Activated effector memory CD4-positive, alpha-beta T cell treated with Interleukin-2 at 50 U/mL for 16 hours (primary cell): ENCODE measurements at places on chromosomes 12 and 14.

DNA sequence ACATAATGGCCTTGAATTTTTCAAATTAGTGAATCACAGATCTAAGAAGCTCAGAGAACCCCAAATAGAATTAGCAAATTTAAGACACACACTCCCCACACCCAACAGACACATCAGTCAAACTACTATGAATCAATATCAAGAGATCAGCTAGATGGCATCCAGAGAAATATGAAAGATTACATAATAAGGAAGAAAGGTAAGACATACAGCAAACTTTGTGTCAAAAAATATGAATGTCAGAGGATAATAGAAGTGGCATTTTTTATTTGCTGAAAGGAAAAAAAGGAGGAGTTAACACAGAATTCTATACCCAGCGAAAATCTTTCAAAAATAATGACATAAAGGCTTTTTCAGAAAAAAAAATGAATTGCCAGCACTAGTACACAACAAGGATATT is 110.5 kb upstream of the COCH start:
- DNase-seq, result no peak

DNA sequence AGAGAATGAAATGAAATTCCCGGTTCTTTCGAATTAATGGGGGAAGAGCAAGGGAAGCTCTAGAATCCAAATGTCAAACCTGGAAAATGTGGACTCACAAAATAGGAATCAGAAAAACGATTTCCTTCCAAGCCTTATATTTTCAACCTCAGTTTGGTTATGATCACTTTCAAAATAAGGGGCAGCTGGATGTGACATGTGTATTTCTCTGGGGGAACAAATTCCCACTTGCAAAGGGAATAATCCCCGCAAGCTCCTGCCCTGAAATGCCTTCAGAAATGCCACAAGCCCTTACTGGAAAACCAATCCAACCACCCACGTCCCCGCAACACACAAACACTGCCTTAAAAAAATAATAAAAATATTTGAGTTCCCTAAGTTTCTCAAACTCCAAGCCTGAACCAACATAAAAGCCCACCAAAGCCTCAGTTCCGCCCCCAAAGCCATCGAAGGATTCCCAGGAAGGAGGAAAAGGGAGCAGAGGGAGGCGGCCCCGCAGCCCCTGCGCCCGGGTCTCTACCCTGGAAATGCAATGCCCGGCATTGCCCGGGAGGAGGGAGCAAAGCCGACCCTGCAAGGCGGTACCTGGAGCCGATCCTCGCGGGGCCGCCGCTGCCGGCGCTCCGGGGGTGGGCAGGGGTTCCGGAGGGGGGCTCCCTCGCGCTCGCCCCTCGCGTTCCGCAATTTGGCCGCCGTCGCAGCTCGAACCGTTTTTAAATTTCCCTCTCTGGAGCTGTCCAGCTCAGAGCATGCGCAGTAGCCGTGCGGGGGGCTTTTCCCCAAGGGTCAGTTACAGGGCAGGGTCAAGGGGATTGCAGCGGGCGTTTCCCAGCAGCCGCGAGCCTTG is at the start of gene FOXN4:
TSS of gene FOXN4 (minus strand) at position 751 of the 847 bp plus-strand sequence. CDS start 963 bp downstream, outside the sequence.
- DNase-seq, result no peak

DNA sequence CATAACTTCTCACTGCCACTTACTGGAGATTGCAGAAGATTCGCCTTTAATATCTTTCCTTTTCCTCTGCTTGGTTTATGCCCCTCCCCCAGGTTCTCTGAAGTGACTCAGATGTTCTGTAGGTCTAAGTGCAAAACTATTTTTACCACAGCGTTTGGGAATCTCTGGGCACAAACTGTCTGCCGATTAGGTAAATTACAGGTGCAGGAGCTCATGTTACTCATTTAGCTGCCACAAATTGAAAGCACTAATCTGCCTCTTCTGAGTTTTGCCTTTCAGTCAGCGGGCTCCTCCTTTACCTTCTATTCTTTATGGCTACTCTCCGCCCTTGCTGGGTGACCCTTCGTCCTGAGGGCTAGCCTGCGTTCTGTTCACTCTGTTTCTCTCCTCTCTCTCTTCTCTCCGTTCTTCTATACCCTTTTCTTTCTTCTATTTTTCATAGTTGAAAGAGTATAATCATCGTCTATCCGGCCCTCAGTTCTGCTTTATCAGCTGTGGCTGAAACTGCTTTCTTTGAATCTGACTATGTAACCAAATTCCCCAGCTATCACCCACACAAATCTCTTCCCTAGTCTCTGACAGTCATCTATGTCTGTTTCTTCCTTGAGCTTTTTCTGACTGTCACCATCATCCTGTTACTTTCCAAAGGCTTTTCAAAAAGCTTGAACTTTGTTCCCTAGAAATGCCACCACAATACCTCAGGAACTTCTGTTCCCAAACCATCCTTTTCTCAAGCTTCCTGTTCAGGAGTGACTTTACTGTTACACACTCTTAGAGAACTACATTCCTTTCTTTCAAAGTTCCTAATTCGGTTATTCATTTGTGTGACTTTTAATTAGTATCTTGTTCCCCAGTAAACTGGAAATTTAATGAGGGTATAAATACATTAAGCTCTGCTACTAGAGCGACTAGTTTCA is 4.3 kb upstream of the MYF6 start:
- no peak for DNase-seq

DNA sequence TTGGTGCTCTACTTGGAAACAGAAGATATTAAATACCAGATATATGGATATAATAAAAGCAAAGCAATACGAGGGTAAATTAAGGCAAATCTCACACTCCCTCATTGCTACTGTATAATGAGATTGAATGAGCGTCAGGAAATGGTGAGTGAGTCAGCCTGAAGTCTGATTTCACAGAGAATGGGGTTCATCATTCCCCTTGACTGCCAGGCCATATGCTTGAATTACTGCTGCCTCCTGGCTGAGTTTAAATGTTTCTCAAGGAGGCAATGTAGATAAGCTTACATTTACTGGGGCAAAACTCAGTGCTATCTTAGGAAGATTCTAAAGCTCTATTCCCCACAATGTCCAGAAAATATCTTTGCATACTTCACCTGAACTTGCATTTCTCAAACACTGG is 380.2 kb downstream of the TMEM132D start:
- no peak for DNase-seq

- DNase-seq, result no peak
Measured at GRCh38 chr14:96586921-96587822, 85.0 kb downstream of the PAPOLA start.

GRCh38 chr12:130487636-130488357 is 150.1 kb downstream of the PIWIL1 start:
- DNase-seq, result no peak

DNA sequence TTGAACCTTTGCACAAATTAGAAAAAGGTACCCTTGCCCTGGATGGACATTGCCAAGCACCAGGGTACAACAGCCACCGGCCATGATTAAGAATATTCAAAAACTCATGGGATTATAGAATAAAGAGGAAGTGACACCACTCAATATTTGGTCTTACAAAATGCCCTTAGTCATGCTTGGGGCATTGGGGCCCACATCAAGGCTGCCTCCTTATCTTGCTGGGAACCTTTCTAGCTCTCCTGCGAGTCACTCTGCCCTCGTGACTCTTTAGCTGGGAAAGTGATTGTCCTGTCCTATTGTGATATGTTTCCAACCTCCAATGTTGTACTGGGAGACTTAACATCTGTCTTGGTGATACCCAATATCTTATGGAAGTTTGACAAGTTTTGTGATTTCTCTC is 57.8 kb downstream of the GTF2A1 start:
- DNase-seq, result no peak

DNA sequence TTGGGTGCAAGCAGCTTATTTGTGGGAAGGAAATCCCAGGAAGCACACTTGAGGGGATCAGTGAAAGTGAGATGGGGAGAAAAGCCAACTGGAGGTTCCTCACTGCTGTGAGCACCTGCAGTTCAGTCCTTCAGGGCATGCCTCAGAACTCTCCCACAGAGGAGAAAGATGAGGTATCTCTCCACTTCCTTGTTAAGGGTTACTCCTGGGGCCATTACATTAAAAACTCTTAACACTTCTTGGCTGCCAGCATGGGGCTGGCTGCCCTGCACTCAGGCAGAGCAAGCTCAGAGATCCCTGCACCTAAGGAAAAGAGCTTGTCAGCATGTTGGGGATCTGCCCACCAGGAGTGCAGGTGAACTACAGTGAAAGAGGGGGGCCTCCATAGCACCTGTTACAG is 28.8 kb downstream of the FERMT2 start:
- no peak for DNase-seq

- DNase-seq, result no peak
Measured at GRCh38 chr12:70068743-70069142, 174.5 kb upstream of the CNOT2 start.

DNA sequence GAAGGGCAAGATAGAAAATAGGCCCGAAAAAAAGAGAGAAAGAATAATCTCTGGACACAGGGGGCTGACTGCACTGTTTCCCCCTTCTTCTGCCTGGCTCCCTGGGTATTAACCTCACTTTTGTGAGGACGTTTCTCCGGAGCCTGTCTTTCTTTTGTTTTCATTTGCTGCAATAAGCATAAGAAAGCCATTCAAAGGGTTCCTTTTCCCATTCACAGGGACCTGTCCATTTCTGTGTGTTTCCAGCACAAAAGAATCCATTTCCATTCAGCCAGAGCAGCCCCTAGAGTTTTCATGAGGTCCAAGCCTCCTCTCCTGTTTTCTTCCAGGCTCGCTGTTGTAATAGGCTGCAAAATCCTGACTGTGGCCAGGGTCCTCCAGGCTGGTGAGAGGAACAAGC is 16.8 kb downstream of the PLXNC1 start:
- no peak for DNase-seq

DNA sequence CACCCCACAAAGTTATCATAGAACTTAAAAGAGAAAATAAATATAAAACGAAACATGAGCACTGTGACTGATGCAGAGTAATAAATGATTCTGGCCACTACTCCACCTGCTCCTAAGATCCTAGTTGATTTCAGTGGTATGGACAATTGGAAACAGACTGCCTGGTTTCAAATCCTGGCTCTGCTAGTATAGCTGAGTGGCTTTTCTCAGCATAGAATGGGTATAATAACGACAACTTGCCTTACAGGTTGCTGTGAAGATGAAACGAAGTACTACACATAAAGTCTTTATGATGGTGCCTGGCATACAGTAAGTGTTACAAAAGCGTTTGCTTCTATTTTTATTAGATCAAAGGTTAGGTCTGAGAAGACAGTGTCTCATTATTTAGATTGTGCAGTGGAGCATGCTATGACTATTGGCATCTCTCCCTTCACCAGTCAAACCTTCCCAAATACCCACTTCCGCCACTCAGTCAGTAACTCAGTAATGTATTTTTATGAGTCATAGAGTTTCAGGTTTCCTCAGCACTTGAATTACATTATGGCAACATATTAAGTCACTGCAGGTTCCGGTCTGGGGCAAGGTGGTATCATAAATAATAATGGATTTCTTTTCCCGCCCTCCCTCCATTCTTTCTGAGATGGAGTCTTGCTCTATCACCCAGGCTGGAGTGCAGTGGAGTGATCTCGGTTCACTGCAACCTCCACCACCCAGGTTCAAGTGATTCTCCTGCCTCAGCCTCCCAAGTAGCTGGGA is 29.7 kb upstream of the NR2C1 start:
- no peak for DNase-seq

- DNase-seq, result no peak
Measured at GRCh38 chr12:76946446-76946845, 67.6 kb upstream of the CSRP2 start.

GRCh38 chr12:113040722-113041171 is 15.8 kb upstream of the DTX1 start:
- no peak for DNase-seq

DNA sequence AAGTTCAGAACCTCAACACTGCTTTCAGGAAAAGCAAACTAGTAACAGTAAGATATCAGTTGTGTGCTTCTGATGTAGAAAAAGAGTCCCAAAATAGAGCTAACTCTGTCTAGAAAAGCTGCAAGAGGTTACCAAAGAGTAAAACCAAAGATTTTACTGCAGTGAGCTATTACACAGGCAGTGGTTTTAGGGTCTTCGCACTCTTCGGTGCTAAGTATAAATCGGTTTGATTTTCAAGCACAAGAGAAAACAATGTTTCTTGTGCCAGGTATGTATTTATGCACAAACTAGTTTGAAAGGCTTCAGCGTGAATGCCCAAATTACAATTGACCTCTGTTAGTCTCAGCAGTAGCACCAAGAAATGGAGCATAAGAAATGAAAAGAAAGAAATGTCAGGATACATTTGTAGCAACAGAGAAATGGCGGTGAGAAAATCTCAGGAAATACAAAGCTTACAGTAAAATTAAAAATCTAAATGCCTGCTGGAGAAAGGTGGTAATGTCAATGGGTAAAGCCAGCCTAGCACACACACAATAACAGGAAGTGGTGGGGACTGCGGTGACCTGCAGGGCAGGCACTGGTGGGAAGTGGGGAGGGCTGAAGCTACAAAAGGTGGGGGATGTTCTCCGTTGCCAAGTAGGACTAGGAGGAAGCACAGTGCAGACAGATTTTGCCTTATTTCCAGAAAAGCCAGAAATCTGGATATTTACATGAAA is 18.0 kb upstream of the DYRK2 start:
- DNase-seq, result peak; percentile 81

- no peak for DNase-seq
Measured at GRCh38 chr14:59679872-59680271, 103.3 kb upstream of the CCDC175 start.

- no peak for DNase-seq
Measured at GRCh38 chr12:2052826-2053678, at the start of gene CACNA1C. TSS of gene CACNA1C (plus strand) at chr12:2052987. CDS start at chr12:2053563, 576 bp downstream.

DNA sequence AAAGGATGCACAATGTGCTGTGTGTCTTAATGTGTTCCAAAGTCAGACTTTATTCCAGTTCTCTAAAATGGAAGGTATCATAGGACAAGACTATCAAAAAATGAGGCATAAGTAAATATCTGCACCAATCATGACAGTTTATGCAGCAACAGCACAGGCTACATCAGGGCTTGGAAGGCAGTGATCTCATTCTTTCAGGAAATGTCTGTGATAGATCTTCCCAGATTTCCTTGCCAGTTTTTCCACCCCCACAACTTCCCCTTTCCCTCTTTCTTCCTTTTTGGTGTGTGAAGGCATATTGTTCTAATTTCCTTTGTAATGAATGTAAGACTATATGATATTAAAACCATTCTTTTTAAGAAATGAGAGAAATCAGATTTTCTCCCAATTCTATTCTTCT is 326.7 kb downstream of the ATP23 start:
- no peak for DNase-seq

GRCh38 chr12:23707270-23707669 is 242.2 kb downstream of the SOX5 start:
- no peak for DNase-seq

DNA sequence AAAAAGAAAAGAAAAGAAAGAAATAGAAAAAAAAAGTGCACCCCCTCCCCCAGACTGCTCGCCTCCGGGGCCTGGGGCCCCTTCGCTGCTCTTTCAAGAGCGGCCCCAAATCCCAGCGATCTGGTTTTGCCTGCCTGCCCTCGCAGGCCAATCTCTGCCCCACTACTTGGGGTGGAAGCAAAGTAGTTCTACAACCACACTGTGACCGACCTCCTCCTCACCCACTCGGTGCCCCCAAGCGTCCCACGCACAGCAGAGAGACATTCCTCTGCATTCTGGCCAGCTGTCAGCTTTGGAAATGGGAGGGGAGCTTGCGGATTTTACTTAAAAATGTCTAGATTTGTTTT is 2.4 kb upstream of the TBX3 start:
- DNase-seq, result no peak

- DNase-seq, result no peak
Measured at GRCh38 chr12:109719123-109720022, 5.7 kb downstream of the FAM222A start.
